D341Med (cell line): ENCODE measurements at places on chromosomes 6 and 20.

DNA sequence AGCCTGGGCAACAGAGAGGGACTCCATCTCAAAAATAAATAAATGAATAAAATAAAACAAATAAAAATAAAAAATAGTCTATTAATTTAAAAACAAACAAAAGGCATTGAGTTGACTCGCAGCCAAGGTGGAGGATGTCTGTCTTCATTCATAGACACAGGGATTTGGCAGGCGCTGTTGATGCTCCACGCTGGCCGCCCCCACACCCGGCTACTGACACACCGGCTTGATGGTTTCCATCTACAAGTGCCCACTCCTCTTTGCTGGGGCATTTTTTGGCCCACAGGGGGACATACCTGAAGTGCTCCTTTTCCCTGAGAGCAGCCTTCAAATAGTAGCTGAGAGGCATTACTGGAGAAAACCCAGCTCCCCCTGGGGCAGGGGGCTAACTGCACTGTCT, 178.3 kb upstream of the RALGAPA2 start:
- DNase-seq: no peak

DNA sequence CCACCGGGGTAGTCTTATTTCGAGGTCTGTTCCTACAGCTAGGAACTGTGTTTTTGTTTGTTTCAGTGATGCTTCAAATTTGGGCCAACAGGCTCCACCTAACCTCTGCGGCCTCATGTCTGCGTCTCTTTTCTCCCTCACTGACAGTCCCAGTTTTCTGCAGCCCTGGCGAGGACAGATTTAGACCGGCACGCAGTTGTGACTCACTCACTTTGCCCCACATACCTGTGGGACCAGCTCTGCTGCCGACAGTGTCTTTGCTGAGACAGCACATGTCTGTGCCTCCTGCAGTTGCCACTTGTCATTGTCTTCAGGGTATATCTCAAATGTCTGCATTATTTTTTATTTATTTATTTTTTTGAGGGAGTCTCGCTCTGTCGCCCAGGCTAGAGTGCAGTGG, 29.2 kb downstream of the OSBPL2 start:
- no peak for DNase-seq

- DNase-seq: peak; percentile 84
These were observed 109.1 kb downstream of the LY86 start for GRCh38 chr6:6697620-6698019.

DNA sequence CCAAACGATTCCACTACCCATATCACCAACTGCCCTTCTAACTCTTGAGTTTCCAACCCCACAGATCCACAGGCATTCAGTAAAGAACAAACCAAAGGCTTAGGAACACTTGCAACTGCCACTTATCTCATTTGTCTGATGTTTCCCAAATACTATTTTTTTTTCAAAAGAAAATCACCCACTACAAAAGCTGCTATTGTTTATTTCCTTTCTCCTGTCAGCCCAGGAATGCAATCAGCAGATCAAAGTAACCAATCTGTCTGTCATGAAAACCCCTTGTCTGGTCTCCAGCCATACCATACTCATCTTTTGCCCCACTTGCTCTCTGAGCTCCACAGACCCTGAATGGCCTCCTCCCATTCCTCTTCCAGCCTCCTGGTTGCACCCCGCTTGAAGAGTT, 8.8 kb upstream of the CST8 start:
- no peak for DNase-seq

- DNase-seq: no peak
These were observed 78.2 kb downstream of the THBS2 start for GRCh38 chr6:169175360-169175887.

- no peak for DNase-seq
These were observed 13.0 kb downstream of the SIRPA start for GRCh38 chr20:1908191-1908590.

DNA sequence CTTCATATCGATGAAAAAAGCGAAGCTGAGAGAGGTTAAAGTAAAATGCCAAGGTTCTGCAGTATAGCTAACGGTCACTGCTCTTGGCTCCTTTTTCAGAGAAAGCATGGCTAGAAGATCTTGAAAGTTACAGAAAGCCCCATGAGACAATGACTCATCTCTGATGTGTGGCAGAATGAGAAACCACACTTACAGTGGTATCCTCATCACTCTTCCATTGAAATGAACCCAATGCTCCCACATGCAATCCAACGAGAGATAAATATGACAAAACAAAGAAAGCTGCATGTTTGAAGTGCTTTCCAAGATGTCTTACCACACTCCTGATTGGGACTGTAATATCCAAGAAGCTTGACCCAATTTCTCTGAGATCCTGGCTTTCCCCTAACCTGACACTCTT, 694.9 kb downstream of the PRKN start:
- DNase-seq: no peak

DNA sequence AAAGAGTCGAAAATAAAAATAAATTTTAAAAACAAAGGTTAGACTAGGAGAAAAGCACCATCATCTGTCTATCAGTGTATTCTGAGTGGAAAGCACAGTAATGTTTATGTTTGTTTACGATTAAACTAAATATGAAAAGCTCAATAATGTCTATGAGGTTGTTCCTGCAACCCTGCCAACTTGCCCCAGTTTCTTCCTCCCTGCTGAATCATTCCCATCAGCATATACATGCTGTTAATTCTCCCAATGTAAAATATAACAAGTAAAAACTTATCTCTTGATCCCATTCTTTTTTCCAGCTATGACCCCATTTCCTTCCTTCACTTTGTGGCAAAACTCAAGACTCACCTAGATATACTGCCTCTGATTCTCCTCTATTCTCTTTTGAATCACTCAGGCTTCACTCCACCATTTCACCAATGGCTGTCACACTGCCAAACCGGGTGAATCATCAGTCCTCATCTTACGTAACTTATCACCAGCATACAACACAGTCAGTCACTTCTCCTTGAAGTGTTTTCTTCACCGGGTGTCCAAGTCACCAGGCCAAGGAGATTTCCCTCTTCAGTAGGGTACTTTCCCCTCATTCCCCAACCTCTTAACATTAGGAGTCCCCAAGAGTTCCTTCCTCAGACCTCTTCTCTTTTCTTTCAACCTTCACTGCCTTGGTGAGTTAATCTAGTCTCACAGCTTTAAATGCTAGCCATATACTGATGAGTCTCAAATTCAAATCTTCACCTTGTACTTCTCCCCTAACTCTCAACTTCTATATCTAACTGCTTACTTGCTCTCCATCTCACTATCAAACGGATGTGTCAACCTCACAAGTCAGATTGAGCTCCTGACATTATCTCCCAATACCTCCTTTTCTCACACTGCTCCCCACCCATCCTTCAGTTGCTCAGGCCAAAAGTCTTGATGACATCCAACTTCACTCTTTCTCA, 6.2 kb downstream of the TMEM242 start:
- no peak for DNase-seq

DNA sequence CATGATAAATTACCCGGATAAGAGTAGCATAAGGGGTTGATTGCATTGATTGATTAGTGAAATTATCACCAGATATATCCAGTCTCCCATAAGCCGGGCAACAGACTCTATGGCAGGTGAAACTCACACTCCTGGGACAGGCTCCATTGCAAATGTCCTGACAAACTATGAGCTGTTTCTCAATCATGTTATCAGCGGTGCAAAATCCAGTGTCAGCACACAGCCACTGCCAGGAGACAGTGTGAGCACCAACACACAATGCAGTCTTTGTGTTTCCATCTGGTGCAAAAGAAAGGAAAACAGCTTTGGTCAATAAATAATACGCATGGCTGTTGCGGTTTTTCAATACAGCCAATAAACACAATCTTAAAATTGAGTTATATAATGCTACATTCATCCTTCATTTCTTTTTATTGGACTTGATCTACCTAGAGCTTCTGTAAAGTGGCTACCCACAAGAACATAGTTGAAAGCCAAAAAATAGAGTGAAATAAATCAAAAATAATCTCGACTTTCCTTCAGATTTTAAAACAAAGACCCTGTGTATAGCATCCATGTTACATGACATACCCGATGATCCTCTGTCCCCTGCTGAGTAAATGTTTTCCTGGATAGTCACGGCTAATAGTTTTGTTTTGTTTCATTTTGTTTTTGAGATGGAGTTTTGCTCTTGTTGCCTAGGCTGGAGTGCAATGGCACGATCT, 64.3 kb upstream of the AFDN start:
- no peak for DNase-seq

GRCh38 chr6:133985970-133986369, 32.9 kb downstream of the TBPL1 start:
- DNase-seq: no peak

GRCh38 chr6:154331750-154332149, 24.9 kb downstream of the IPCEF1 start:
- DNase-seq: no peak

DNA sequence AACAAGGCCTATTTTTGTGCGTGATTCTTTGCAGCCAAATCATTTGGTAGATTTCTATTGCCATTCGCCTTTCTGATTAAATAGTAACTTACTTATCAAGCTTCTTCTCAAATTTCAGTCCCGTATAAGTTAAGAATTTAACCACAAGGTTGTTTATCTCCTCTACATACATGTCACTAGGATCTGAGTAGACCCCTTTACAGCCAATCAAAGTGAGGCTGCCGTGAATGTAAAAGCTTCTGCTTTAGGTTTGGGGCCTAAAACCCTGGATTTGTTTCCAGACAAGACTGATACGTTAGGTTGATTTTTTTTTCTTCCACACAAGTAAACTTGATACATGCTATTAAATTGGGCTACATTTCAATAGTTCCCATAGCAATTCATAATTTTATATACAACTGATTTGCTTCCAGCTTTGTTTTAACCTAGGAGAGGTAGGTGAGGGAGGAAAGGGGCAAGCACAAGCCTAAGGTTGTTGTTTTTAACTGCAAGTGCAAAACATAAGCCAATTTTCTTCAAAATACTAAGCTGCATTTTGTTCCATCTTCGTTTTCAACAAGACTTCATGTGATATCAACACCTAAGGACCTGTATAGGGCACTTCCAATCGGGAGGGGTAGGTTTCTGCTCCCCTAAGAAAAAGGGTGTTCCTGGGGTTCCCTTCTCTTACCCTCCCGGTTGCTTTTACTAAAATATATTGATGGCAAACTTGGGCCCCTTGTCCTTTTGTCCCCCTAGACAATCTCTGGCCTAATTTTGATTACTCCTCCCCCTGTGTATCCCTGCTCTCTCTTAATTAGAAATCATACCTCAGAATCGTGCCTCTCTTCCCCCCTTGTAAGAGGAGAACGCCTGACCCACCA, 1.7 kb downstream of the RANBP9 start:
- no peak for DNase-seq

- no peak for DNase-seq
These were observed 14.2 kb upstream of the SLC22A7 start for GRCh38 chr6:43283905-43284304.

- DNase-seq: no peak
These were observed 24.2 kb downstream of the FKBP1A start for GRCh38 chr20:1368448-1369199.

DNA sequence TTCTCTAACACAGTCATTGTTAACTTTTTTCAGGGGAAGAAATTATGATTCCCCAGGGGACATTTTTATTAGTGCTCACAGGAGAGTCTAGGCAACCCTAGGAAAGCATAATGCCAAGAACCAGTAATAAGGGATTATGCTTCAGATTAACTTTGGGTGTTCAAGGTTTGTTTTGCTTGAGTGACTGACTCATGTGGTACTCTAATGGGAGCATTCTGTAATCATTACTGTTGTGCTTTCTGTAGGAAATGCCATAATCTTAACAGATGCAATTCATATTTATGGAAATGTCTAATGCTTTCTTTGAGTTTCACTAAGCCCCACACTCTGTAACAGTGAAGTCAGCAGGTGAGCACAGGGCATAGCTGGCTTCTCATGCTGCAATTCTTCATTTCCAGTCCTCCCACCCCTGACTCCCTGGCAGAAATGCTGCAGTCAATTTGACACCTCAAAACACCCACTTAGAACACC, 263.4 kb upstream of the MAN1A1 start:
- DNase-seq: peak; percentile 41

- DNase-seq: peak; percentile 62
These were observed 2.5 kb upstream of the TFAP2B start for GRCh38 chr6:50816115-50816675.

- DNase-seq: no peak
These were observed 82.7 kb upstream of the DUSP22 start for GRCh38 chr6:209432-210103.

DNA sequence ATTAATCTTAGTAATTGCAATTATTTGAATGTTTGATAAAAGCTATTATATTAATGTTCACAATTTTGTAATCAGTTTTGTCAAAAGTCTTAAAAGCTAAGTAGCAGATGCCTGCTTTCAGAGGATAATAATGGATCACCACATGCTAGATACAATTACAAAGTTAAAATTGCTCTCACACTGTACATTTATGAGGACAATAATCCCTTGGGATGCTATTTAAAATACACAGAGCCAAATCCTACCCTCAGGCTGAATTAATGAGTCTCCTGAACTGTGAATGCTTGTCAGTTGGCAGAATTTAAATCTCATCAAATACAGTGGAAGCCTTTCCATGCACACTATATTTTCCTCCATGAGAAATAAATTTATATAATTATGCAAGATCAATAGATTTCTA, 153.3 kb upstream of the SYNCRIP start:
- DNase-seq: peak; percentile 30

GRCh38 chr6:141467041-141467440, 665.7 kb upstream of the GJE1 start:
- DNase-seq: no peak

DNA sequence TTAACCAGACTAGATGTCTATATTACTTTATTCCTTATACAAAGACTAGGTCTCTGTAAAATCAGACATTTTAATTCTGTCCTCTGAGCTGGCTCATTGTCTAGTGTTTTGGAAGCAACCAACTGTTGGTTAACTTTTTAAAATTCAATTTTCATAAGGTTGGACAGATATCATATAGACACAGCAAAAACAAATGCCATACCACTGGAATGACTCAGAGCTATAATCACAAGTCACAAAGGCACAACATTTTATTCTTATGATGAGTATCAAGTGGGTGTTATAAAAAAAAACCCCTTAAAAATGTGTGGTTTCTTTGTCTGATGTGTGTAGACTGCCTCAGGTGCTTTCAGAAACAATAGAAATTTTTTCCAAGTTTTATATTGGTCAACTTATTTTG, 296.2 kb upstream of the MARCKS start:
- no peak for DNase-seq

- no peak for DNase-seq
These were observed 45.2 kb downstream of the CDC5L start for GRCh38 chr6:44432726-44433125.

GRCh38 chr20:35133735-35134134, 13.4 kb downstream of the EDEM2 start:
- no peak for DNase-seq

DNA sequence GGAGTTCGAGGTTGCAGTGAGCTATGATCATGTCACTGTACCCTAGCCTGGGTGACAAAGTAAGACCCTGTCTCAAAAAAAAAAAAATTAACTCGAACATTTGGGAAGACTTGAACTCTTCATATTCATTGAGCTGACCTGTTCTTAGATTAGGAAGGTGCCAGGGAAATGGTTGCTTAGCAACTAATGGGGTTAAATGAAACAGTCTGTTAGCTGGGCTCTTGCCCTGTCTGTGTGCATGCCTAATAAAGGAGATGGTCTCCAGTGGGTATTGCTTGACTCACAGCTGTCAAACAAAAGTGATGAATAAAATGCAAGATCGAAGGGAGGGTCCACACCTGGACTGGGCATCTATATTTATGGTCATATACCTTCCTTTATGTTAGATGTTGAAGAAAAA, 101.8 kb downstream of the KLHL32 start:
- DNase-seq: no peak

GRCh38 chr20:33005132-33005566, 916 bp upstream of the SUN5 start:
- peak; percentile 62 for DNase-seq

GRCh38 chr6:50249493-50249892, 199.8 kb upstream of the DEFB112 start:
- no peak for DNase-seq

GRCh38 chr20:18223409-18223808, 64.9 kb upstream of the ZNF133 start:
- DNase-seq: no peak
